ENCODE measurements at places on chromosomes 13 and 19. TPM values are rescaled to one million over a fixed set of nuclear protein-coding genes. Genes with fewer than 3 reads are reported as not detected.

The FXYD3 gene
- not detected for total RNA-seq

DNA sequence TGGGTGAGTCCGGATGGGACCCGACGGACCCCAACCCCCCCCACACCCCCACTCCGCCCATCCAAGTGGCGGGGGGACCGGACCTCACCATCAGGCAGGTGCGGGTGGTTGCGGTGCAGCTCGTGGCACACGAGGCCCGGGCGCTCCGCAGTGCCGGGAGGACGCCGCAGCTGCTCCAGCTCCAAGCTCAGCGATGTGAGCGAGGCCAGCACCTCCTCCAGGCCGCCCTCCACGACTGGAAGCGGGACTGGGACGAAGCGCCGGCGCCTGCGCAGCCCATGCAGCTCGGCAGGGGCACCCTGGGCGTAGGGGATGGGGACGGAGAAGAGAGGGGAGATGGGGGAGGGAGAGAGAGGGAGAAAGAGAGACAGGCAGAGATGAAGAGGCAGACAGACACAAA, 30.1 kb upstream of the OLFM2 start:
- no peak for DNase-seq

- DNase-seq, result no peak
Observed at GRCh38 chr19:49335071-49335783, at the start of gene CD37. TSS of gene CD37 (plus strand) at chr19:49335406. CDS start at chr19:49335541, 135 bp downstream.

DNA sequence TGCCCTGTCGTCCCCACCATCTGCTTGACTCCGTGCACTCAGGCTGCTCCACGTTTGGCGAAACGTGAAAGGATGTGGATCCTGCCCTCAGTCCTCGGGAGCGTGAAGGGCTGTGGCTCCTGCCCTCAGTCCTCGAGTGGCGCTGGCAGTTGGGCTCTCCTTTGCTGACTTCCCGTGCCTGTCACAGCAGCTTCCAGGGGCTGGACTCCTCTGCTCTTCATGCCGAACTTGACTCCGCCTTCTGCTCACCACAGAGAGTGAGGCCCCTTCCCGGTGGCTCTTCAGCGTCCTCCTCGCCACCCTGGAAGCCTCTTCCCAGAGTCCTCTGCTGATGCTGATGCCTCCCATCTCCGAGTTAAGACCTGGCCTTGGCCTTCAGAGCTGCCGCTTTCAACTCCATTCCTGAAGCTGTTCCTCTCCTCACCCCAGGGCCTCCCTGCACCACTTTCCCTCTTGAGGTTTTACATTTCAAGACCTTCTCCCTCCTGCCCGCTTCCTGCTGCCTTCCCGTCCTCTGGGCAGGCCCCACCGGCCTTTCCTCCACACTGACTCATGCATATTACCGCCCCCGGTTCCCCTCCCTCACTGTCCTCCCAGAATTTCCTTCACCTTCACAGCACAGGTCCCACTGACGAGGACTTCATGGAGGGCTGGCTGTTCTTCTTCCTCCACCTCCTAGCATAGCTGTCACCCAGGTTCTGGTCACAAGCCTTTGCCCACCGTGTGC, 111.7 kb downstream of the SHISA2 start:
- no peak for DNase-seq
